Adrenal gland (tissue), 19 donors: ENCODE measurements at places on chromosomes 12 and 14. TPM values are rescaled to one million over a fixed set of nuclear protein-coding genes. Genes with fewer than 3 reads are reported as not detected.

Gene MMP14
- total RNA-seq, result 110 TPM

Gene ADSS1
- 7.7 TPM for total RNA-seq

Gene RIMKLB
- 21.3 TPM for total RNA-seq

Gene PRMT5
- total RNA-seq, result 78.1 TPM

Gene CALCOCO1
- total RNA-seq, result 62.2 TPM

Gene SLC2A14
- total RNA-seq, result 58.8 TPM

Gene PLBD1
- total RNA-seq, result 6.5 TPM

Gene WSB2
- total RNA-seq, result 201 TPM

Gene TAMALIN
- 16.8 TPM for total RNA-seq

Gene SLC25A47
- total RNA-seq, result not detected

Gene BCL2L2
- 50.0 TPM for total RNA-seq

Gene RPS29
- total RNA-seq, result 1,402 TPM

Gene KRT78
- total RNA-seq, result not detected

Gene SLCO1B1
- total RNA-seq, result not detected

Gene KLHDC1
- total RNA-seq, result 4.8 TPM

Gene GARIN6
- total RNA-seq, result not detected

Gene GALNT9
- total RNA-seq, result 0.57 TPM

Gene EPYC
- total RNA-seq, result 0.78 TPM

Gene WNT1
- not detected for total RNA-seq

Gene DIO2
- 2.9 TPM for total RNA-seq

Gene SEC23A
- 98.5 TPM for total RNA-seq

Gene CD69
- total RNA-seq, result 1.5 TPM

Gene EIF2S3B
- 0.25 TPM for total RNA-seq

Gene CACNA1C
- total RNA-seq, result 3.3 TPM

Gene INSM2
- total RNA-seq, result 3.7 TPM

Gene GZMH
- 1.5 TPM for total RNA-seq

Gene INTS13
- 36.2 TPM for total RNA-seq

Gene P2RX2
- not detected for total RNA-seq

Gene KRT85
- not detected for total RNA-seq

Gene RPGRIP1
- not detected for total RNA-seq

Gene OR6C2
- not detected for total RNA-seq

Gene SIX6
- not detected for total RNA-seq

Gene KLRC4
- total RNA-seq, result not detected

Gene ENDOU
- not detected for total RNA-seq

Gene TSHR
- total RNA-seq, result 1.3 TPM

Gene KRT71
- not detected for total RNA-seq

Gene MCRS1
- total RNA-seq, result 52.4 TPM

Gene STAC3
- 2.6 TPM for total RNA-seq

Gene PCNX4
- total RNA-seq, result 204 TPM

Gene NRL
- total RNA-seq, result 9.4 TPM

Gene RESF1
- 31.1 TPM for total RNA-seq

Gene GCH1
- 5.1 TPM for total RNA-seq

Gene PTGDR
- total RNA-seq, result 1.7 TPM

Gene DEGS2
- not detected for total RNA-seq

Gene PRPF39
- total RNA-seq, result 34.0 TPM

Gene GLI1
- total RNA-seq, result 2.1 TPM

Gene COL2A1
- total RNA-seq, result 0.26 TPM

Gene NEK9
- total RNA-seq, result 77.1 TPM

Gene B4GALNT1
- 7.4 TPM for total RNA-seq

Gene PDE6H
- total RNA-seq, result not detected
